ENCODE measurements at places on chromosomes 3 and 15.
A peak's percentile ranks its signal among the peaks of the same experiment; 100 is the strongest.

DNA sequence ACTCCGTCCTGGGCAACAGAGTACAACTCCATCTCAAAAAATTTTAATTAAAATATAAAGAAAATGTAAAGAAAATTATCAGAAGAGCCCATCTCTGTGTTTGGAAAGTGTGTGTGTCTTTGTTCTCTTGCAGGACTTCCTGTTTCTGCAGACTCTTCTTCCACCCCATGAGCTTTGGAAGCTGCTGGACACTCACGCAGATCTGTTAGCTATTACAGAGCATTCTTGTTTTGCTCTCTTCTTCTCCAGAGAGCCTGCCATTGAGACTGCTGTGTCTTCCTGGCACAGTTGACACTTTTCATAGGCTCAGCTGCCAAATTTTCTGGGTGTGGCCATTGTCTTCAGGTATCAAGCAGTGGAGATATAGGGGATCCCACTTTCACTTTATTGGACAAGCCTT, 6.0 kb upstream of the CCR8 start:
- no peak for DNase-seq

DNA sequence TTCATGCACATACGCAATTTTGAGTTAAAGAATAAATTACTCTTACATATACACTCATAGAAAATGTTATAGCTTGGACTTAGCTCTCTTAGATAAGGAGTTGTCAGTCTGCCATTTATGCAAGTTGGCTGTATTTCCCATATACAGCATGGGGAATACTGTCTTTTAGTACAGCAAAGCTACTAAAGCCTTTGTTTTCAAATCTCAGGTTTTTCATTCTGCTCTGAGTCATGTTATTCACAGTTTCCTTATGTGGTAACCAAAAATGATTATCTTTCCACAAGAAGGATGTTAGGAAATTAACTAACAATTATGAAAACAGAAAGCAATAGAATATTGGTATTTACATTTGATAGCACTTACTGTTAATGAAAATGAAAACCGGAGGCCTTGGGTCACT, 4.3 kb upstream of the TIPARP start:
- DNase-seq: no peak

- DNase-seq: no peak
Measured at GRCh38 chr15:68010361-68011153, 43.6 kb upstream of the PIAS1 start.

- no peak for DNase-seq
Measured at GRCh38 chr3:132236701-132237651, 80.2 kb upstream of the ACP3 start.

DNA sequence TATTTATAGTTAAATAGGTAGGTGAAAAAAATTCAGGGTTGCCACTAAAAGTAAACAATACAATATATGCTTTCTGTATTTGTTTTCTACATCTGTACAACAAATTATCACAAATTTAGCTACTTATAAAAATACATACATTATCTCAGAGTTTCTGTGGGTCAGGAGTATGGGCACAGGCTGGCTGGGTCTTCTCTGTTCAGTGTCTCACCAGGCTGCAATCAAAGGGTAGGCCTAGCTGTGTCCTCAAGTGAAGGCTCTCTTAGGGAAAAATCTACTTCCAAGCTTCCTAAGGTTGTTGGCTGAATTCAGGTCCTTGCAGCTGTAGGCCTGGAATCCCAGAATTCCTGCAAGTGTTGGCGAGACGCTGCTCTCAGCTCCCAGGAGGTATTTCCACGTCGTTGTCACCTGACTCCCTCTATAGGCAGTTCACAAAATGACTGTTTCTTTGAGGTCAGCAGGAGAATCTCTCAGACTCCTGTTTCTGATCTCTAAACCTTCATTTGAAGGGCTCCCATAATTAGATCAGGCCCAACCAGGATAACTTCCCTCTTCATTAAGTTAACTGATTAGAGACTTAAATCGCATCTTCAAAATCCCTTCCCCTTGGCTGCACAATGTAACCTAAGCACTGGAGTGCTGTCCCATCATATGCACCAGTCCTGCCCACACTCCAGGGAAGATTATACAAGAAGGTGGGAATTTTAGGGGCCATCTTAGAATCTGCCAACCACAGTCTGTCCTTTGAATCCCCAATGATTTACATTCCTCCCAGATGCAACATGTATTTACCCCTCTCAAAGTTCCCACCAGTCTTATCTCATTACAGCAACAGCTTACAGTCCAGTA, 296.6 kb downstream of the SUCLG2 start:
- DNase-seq: peak; percentile 24

DNA sequence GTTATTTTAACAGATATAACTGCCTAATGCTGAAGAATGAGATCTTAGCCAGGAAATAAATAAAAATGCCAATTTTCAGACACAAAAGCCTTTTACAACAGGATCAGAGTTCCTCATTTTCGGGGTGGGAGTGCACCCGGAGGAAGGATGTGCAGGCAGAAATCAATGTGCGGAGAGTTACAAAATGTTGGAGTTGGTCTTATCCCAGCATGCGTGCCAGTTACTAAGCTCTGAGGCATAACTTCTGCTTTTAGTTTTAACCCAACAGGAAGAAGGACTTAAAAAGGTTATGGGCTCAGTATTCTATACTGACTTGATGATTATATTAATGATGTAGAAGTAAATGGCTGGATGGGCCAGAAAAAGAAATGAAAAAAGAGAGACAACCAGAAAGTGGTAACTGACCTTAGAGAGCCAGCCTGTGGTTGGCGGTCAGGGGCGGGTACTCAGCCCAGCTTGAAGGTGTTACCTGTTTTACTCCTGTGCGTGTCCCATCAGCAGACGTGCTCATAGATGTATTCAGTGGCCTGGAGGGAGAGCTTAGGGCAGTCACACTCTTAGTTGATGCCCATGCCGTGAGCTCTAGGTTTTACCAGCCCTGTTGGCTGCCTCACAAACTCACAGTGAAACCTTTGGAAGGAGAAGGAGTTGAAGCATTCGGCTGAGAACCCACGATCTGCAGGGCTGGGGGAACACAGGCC, 164.7 kb downstream of the SV2B start:
- DNase-seq: no peak

DNA sequence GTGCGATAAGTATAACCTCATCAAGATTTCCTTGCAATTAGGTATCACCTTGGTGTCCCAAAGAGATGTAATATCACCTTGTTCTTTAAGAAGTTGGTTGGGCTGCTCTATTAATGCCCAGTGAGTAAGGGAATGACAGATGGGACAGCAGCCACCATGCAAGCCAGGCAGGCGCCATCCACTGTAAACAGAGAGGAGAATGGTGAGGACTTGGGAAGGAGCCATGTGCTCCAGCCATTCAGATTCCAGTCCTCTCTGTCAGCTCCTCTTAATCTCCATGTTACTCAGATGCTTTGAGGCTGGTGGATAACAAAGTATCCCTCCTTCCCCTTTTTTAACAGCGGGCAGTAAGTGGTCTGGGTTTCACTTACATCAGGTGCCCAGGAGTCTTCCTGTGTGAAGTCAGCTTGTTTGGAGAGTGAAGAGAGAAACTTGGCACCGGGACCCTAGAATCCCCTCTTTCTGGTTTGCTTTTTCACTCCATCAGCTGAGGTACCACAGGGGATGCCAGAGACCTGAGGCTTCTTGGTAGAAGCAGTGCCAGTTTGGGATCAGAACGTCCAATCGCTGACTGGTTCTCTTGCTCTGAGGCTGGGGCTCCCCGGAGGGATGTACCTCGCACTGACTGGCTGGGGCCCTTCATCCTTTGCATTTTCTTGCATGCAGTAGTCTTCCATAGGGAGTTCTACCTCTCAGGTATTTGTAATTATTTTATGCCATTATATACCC, 29.5 kb downstream of the SLCO3A1 start:
- DNase-seq: no peak

DNA sequence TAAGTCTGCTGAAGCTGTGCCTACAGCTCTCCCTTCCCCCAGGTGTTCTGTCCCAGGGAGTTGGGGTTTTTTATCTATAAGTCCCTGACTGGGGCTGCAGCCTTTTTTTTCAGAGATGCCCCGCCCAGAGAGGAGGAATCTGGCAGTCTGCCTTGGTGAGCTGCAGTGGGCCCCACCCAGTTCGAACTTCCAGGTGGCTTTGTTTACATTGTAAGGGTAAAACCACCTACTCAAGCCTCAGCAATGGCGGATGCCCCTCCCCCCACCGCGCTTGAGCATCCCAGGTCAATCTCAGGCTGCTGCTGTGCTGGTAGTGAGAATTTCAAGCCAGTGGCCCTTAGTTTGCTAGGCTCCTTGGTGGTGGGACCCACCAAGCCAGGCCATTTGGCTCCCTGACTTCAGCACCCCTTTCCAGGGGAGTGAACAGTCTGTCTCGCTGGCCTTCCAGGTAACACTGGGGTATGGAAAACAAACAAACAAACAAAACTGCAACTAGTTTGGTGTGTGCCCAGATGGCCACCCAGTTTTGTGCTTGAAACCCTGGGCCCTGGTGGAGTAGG, 189.4 kb downstream of the MFSD1 start:
- peak; percentile 88 for DNase-seq

Data from NCI-H1417 (cell line).